ENCODE measurements at places on chromosomes 4 and X.

- no peak for DNase-seq
Observed at GRCh38 chrX:17038681-17039161, 92.3 kb downstream of the REPS2 start.

- DNase-seq, result no peak
Observed at GRCh38 chrX:30812326-30812725, 76.7 kb downstream of the TAB3 start.

DNA sequence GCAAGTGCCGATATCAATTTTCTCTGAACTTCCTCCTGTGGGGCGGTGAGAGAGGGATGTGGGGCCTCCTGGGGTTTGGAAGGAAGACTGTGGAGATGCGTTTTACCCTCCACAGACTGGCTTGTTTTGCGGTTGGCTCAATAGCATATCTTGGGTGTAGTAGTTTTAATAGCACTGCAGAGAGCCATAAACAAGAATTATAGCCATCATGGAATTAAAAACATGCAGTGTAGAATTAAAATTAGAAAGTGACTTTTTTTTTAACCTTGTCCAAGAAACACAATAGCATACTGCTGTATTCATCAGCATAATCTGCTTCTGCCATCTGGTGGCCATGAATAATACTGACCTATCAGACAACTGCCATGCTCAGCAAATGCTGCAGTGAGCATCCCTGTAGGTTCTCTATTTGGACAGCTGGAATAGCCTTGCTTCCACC is 47.3 kb upstream of the SCML1 start:
- DNase-seq, result peak; percentile 48

- no peak for DNase-seq
Observed at GRCh38 chr4:53619431-53619830, 28.1 kb upstream of the LNX1 start.

GRCh38 chr4:150283689-150284088 is 205.4 kb downstream of the DCLK2 start:
- no peak for DNase-seq

DNA sequence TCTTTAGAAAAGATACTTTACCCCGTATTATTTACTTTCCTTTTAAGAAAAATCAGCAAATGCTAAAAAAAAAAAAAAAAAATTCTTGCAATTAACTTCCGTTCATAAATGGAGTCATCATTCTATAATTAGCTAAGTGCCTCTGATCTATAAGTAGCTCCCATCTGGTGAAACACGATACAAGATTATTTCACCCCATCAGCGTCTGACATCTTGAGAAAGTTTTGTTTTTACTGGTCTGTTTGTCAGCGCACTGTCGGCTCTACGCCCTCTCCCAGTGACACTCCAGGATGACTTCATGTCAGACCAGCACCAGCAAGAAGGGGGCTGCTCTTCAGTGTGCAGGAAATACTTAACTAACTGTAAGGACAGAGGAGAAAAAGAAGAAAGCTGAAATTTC is 108.3 kb downstream of the AFAP1 start:
- DNase-seq, result peak; percentile 56

GRCh38 chr4:48079972-48080391 is 54.1 kb downstream of the TXK start:
- DNase-seq, result no peak

DNA sequence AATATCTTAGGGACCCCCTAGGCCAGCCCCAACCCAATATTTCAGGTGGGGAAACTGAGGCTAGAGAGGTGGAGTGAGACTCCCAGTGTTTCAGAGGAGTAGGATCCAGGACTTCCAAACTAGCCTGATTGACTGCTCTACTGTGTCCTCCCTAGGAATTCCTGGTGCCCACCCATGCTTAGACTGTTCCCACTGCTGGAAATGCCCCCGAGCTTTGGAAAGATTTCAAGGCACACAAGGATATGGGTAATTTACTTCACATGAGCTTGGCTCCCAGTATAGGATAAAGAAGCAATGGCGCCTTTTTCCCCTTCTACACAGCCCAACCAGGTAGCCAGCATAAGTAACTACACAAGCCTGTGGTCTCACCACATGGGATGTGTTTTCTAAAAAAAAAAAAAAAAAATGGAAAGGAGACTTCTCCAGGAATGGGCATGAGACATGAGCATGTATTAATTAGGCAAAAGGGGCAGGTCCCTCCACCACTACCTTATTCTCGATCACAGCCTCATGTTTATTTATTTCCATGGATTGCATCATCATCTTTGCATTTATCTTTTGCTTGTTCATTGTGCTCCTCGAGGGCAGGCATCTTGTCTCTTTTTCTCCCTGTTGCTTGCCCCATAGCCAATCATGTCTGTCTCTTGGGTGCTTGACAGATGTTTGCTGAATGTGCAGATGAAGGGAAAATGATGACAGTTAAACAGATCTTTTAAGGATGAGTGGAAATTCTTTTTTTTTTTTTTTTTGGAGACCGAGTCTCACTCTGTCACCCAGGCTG is 66.7 kb downstream of the DRD5 start:
- DNase-seq, result no peak

DNA sequence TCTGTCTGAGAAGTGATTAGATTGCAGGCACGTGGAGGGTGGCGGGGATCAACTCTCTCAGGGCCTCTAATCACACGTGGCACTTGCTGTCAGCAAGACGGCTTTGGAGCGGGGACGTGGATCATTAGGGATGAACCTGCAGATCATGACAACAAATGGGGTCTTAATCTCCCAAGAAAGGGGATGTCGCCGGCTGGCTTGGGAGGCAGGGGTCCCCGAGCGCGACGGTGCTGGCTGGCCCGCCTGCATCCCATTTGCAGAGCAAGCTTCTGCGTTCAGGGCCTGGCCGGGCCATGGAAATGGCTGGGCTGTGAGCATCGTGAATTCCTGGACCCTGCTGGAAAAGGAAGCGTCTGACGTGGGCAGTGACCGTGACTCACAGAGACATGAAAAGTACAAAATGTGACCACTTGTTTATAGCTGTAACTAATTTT is 85.1 kb upstream of the SHOX start:
- DNase-seq, result no peak

- no peak for DNase-seq
Observed at GRCh38 chr4:70678383-70678999, 9.8 kb upstream of the UTP3 start.

GRCh38 chr4:128517096-128517738 is 229.6 kb upstream of the PGRMC2 start:
- DNase-seq, result no peak
